Frontal cortex (tissue), 4 donors: ENCODE measurements at places on chromosomes 7 and 10. TPM values are rescaled to one million over a fixed set of nuclear protein-coding genes. Genes with fewer than 3 reads are reported as not detected.

Gene LRMDA
- total RNA-seq, result 4.5 TPM

Gene MOGAT3
- not detected for total RNA-seq

Gene DDX21
- 46.5 TPM for total RNA-seq

Gene GOLGA7B
- total RNA-seq, result 17.9 TPM

Gene PHKG1
- total RNA-seq, result 3.7 TPM

Gene CYP17A1
- not detected for total RNA-seq

Gene SLC16A9
- 8.2 TPM for total RNA-seq

Gene GNA12
- total RNA-seq, result 11.8 TPM

Gene ZPBP
- total RNA-seq, result 0.41 TPM

Gene HECW1
- total RNA-seq, result 41.6 TPM

Gene SPDYE8
- under 0.01 TPM for total RNA-seq

Gene PSD
- 98.2 TPM for total RNA-seq

Gene POLR2J2
- 1.2 TPM for total RNA-seq

Gene SORBS1
- total RNA-seq, result 90.5 TPM

Gene AKR1D1
- total RNA-seq, result not detected

Gene SP4
- 74.6 TPM for total RNA-seq

Gene THSD7A
- total RNA-seq, result 34.6 TPM

Gene ABCA13
- total RNA-seq, result under 0.01 TPM
